ENCODE measurements at places on chromosomes 3 and 15.

DNA sequence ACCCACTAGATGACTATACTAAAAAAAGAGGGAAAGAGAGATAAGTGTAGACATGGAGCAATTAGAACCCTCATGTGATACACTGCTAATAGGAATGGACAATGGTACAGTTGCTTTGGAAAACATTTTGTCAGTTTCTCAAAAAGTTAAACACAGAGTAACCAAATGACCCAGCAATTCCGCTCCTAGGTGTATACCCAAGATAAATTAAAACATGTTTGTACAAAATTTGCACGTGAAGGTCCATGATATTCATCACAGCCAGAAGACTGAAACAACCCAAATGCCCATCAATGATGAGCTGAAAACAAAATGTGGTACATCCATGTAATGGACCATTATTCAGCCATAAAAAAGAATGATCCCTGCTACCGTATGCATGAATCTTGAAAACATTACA is 11.8 kb downstream of the MESP2 start:
- DNase-seq: no peak

- no peak for DNase-seq
Measured at GRCh38 chr3:45003859-45004258, 22.2 kb upstream of the CLEC3B start.

DNA sequence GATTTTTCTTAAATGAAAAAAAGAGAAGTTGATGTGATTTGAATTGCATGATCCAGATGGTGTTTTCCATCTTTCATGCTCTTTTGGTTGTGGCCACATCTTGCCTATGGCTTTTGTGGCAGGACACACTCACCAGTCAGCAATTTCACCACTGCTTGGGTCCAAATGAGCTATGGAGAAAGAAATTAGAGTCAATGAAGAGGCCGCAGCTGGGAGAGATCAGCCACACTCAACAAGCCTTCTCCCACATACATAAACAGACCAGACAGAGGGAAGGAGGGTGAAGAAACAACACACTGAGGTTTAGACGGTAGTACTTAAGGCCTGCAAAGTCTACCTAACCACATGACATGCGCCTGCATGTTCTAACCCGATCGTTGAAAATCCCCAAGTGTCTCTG is 110.7 kb upstream of the CDIN1 start:
- DNase-seq: no peak

- DNase-seq: peak; percentile 3
Measured at GRCh38 chr3:7876741-7877297, 624.8 kb upstream of the LMCD1 start.

- no peak for DNase-seq
Measured at GRCh38 chr3:11145888-11146287, 8.4 kb upstream of the HRH1 start.

DNA sequence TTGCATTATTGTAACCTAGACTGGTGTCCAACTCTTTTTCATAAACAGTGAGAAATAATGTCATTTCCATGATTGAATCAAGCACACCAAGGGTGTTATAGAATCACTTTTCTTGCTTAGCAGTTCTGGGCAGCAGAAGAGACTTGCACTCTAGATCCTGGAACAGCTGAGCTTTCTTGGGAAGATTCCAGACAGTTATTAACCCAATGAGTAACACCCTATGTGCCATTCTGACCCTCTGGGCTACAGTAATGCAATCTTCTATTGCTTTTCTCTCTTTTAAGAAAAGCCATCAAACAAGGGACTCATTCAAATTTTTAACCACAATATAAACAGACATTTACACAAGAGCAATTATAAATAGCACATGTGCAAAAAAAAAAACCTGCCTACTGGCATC is 39.3 kb upstream of the USP3 start:
- no peak for DNase-seq
